ENCODE measurements at places on chromosomes 6 and 20.

- DNase-seq: no peak
These were observed 11.3 kb downstream of the SIRPA start for GRCh38 chr20:1906361-1907051.

DNA sequence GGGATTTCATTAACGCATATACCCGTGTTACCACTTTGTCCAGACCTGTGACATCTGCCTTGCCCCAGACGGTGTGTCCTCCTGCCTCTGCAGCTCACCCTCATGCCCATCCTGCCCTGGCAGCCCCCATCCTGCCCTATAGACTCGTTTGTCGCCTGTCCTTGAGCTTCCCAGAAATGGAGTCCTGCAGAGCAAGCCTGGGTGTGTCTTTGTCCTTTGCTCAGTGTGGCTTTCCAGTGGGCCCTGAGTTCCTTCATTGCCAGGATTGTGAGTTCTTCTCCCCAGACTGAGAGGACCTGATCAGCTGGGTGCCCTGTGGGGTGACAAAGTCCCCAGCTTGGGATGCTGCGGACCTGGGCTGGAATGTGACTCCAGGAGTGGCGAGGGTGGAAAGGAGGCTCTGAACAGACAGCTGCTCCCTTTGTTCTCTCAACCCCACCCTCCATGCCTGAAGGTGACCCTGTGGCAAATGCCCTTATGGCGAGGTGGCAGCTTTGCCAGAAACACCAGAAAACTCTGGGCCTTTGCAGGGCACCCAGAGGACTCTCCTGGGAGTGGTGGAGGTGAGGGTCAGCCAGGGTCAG is 2.4 kb upstream of the CST3 start:
- no peak for DNase-seq

- no peak for DNase-seq
These were observed 128.4 kb downstream of the TIAM2 start for GRCh38 chr6:155123520-155123919.

DNA sequence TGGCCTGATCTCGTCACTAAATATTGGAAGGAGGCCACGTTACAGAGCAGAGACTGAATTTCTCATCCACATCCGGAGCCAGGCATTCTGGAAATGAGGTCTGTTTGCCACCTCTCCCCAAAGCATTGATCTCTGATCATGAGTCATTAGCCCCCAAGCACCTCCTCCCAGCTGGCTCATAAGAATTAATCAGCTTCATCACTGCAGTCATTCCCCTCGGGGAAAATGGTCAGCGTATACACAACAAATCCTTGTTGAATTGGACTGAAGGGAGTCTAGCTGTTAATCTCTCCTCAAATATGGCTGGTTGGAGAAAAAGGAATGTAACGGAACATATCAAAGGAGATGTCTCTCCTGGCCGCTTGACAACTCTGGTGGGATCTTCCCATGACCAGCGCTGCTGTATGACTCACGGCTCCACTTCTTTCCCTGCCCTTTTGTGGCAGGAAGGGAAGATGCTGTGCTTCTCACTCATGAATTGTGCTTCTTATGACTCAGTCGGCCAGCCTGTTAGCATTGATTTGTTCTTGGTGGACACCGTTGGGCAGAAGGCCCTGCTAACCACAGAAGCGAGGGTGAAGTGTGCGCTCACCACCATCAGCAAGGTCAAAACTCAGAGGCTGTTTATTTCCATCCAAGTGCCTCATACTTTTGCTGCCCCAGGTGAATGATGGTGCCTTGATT is 76.7 kb downstream of the RNF182 start:
- no peak for DNase-seq

DNA sequence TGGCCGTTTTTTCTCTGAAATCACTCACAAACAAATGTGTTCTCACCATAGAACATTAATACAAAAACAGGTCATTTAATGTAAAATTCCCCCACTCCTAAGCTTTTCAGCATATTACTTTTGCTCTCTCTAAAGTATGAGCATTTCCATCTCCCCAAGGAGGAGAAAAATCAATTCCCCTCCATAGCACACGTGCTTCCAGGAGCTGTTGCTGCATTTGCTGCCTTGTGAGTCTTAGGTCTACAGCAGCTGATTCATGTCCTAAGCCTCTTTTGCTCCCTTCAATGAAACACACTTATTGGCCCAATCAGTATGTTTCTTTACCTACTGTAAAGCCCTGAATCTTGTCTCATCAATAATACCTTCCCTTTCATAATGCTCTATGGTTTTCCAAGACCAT is 6.4 kb upstream of the COL9A1 start:
- DNase-seq: no peak

DNA sequence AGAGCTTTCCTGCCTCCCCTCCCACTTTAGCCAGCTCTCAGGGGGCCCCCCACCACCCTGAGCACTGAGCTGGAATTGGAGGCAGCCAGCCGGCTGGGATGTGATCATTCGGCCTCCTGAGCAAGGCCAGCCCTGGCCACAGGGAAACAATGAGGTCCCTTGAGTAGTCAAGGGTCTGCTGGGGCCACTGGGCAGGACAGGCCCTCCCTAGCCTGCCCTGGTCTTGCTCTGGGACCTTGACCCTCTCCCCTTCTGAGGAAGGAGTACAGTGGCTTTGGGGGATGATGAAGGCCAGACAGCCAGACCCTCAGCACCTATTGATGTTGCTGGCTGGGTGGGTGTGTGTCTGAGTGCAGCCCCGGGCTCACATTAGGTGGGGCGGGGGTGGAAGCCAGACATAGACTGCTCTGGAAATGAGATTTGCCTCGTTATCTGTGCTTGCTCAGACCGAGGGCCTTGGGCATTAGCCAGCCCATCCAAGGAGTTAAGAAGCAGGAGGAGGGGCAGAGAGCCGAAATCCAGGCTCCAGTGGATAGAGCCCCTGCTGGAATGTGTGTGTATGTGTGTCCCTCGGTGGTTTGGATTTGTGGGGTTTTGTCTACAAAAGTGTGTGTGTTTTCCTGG is 21.3 kb downstream of the CD40 start:
- DNase-seq: no peak

GRCh38 chr6:163367497-163368183 is 46.9 kb upstream of the QKI start:
- no peak for DNase-seq

DNA sequence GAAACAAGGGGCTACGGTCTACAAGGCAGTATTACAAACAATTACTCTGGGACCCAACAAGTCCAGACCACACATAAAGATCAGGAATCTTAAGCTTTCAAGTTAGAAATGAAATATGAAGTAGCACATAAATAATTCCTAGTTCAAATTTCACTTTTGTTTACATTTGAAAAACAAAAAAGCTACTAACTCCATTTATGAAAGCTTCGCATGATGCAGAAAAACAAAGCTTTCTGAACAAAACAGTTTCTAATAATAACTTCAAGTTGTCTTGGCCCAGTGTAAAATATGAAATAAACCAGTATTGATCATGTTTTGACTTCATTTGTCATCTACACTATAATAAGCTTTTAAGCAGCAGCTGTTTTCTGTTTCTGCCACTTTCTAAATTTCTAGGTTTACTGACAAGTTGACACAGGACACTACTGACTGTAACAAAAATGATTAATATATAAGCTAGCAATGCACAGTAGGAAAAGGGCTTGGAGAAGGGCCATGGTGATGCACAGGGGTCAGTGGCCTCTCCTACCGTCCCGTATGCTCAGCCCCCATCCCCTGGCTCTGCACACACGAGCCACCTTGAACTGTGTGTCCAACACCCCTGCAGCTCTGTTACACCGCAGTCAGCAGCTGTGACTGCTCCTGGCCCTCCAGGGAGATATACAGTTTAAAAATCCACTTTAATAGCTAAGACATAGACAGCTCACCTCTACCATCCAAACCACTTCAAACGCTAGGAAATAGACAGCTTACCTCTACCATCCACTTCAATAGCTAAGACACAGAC is 13.3 kb upstream of the RAB22A start:
- DNase-seq: no peak

GRCh38 chr6:43833996-43834390 is 64.0 kb downstream of the VEGFA start:
- DNase-seq: no peak

DNA sequence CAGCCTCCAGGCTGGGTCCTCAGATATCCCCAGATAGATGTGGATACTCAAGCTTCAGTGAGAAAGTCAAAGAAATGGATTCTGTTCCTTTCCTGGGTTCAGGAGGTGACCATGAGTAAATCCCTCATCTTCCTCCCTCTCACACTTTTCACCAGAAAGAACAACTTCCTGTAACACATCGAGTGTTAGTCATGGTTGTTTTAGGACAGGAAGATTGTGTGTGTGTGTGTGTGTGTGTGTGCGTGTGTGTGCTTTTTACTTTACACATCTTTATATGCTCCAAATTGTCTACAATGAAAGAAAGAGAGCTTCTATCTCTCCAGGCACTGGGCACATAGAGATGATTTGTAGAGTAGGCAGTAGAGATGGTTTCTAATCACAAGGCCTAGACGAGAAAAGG is 139.9 kb downstream of the TBXT start:
- no peak for DNase-seq

GRCh38 chr6:113104541-113104940 is 752.6 kb upstream of the MARCKS start:
- no peak for DNase-seq

DNA sequence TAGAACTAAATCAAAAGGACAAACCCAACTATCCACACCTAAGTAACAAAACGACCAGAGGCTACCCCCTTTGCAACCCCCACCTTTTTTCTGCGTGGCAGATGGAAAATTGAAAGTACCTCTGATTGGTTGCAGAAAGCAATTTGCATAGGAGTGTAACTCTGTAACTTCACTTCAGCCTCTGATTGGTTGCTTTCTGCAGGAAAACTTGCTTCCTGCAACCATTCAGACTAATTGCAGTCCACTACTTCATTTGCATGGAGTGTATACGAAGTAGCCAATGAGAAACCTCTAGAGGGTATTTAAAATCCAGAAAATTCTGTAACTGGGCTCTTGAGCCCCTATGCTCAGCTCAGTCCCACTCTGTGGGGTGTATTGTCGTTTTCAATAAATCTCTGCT is 129.1 kb upstream of the OLIG3 start:
- DNase-seq: no peak

DNA sequence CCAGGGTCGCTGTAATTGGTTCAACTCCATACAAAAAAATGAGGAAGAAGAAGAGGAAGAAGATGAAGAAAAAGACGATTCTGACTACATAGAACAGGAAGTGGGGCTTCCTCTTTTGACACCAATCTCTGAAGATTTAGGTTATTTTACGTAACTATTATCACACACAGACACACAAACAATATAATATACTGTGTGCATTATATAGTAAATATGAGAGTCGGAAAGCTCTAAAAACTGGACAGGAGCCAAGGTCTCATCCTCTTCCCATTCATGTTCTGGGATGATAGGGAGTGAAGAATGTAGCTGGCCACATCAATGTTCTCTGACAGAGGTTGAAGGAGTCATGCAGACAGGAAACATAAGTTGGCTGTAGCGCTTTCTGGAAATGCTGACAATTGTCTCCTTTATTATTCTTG is 13.3 kb downstream of the RSPH4A start:
- DNase-seq: no peak

GRCh38 chr6:130907687-130908086 is 80.5 kb downstream of the SMLR1 start:
- DNase-seq: no peak

GRCh38 chr6:132537145-132537544 is 932 bp upstream of the TAAR9 start:
- no peak for DNase-seq

GRCh38 chr6:130434174-130434873 is 68.5 kb downstream of the TMEM200A start:
- no peak for DNase-seq

- DNase-seq: no peak
These were observed 114.1 kb upstream of the RREB1 start for GRCh38 chr6:6993503-6994237.

GRCh38 chr6:10550764-10551163 is 29.6 kb downstream of the GCNT2 start:
- DNase-seq: no peak

DNA sequence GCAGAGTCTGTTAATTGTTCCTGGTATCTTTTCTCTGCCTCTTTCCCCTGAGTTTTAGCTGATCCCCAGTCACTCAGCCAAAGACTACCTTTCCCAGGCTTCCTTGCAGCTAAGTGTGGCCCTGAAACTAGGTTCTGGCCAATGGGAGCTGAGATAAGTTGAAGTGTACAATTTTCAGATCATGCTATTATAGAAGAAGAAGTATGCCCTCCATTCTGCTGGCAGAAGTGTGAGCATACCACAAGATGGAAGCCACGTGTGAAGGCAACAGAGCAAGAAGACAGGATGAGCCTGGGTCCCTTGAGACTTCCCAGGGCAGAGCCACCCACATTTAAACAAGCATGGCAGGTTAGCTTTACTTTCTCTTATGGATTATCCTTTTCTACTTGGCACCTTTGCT is 273.2 kb downstream of the HIVEP2 start:
- no peak for DNase-seq

- DNase-seq: no peak
These were observed 90.4 kb downstream of the SERAC1 start for GRCh38 chr6:158077676-158078075.

- DNase-seq: no peak
These were observed 52.7 kb downstream of the LYRM4 start for GRCh38 chr6:5208057-5208456.

- DNase-seq: no peak
These were observed 1.7 kb downstream of the UNC5CL start for GRCh38 chr6:41037107-41037900.

GRCh38 chr6:107653183-107653580 is 163.3 kb downstream of the SOBP start:
- DNase-seq: no peak

GRCh38 chr6:149445573-149445972 is 39.2 kb downstream of the ZC3H12D start:
- DNase-seq: no peak

GRCh38 chr6:113856625-113857555 is at the start of gene MARCKS:
Gene MARCKS, plus strand, starts transcription at chr6:113857345. Its CDS starts 401 bp downstream, at chr6:113857746.
- DNase-seq: no peak

GRCh38 chr6:2237001-2237400 is 8.4 kb downstream of the GMDS start:
- no peak for DNase-seq

DNA sequence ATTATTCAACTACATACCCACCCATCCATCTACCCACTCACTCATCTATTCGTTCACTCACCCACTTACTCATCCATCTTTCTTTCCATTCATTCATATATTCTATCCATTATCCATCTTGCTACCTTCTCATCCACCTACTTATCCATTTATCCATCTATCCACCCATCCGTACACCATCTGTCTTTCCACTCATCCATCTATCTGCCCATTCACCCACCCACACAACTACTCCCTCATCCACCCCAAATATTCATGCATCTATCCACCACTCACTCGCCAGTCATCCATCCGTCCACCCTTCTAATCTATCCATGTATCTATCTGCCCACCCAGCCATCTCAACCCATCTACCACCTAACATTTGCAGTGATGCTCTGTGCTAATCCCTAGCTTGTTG is 13.6 kb upstream of the KCNB1 start:
- DNase-seq: no peak

- DNase-seq: no peak
These were observed 109.3 kb downstream of the SMOC2 start for GRCh38 chr6:168550326-168550725.

DNA sequence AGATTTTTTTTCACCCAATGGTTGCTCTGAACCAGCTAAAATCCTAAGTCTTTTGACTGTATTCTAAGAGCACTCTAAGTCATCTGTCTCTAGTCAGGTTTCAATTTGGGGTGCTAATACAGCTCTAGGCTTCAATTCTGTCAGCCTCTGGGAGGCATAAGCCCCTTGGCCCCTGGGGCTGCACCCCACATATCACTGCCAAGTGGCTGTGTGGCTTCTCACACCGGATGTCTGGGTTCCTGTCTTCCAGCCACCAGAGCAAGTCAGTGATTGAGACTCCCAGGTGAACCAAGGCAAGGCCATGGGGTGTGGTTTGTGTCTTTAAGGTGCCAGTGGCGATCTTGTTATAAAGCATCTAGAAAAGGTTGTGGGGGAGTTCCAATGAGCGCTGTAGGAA is 136.5 kb downstream of the TMEM242 start:
- no peak for DNase-seq
